ENCODE measurements at places on chromosomes 11 and 22. TPM values are rescaled to one million over a fixed set of nuclear protein-coding genes. Genes with fewer than 3 reads are reported as not detected.

The KIRREL3 gene
- total RNA-seq: not detected

The SYCE3 gene
- total RNA-seq: not detected

The ARL2 gene
- 62.4 TPM for total RNA-seq

GRCh38 chr11:96215826-96216225 lies 127.2 kb downstream of the MAML2 start:
- DNase-seq: no peak

- no peak for DNase-seq
These were observed 29.9 kb upstream of the LRRC32 start for GRCh38 chr11:76700177-76701100.

DNA sequence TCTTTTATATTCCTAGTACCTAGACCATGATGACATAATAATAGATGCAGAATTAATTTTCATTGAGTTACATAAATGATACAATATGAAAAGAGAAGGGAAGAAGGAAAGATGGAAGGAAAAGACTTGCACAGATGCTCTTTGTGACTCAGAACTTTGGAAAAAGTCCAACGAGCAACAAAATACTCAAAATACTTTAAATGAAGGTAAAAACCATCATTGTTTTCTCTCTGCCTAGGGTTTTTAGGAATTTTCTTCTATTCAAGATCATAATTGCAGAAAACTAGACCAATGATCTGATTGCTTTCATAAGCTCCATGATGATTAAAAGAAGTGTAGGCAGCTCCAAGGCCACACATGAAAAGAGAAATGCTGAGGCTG lies 276.9 kb downstream of the KIRREL3 start:
- no peak for DNase-seq

DNA sequence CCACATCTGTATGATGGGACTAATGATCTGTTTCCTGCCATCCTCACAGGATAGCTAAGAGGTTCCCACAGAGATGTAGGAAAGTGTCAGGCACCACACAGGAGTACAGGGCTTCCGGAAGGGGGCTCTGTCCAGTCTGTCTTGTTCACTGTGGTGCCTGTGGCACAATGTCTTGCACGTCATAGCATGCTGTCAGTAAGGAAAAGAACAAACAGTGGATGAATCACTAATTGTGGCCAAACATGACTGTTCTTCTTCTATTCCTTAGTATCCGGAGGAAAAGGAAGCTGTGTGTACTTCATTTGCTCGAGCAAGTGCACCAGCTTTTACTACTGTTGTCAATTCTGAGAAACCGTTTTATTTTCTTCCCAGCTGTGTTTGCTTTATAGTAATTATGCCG lies 73.4 kb upstream of the YWHAH start:
- no peak for DNase-seq

DNA sequence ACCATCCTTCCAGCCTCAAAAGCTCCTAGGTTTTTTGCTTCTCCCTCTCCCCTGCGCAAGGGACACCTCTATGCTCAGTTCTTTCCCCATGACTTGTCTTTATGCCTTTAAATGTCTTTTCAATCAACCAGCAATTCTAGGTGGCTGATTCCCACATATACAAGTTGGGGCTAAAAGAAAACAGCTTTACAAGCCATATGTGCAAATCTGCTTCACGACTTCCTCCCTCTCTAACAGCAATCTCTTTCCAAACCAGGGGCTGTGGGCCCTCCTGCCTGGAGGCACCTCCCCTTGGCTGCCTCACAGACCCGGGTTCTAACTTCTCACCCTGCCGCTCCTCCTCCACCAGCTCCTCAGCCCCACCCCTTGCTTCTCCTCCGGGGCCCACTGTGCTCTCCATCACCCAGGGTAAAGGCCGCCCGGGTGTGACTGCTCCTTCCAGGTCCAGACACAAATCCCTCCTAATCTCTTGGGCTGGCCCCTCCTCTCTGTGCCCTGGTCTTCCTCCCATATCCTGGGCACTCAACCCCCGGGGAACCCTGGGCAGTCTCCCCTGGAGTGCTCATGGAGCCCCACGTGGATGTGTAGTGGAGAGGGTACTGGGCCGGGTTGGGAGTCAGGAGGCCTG lies 14.1 kb downstream of the TMPRSS13 start:
- no peak for DNase-seq

DNA sequence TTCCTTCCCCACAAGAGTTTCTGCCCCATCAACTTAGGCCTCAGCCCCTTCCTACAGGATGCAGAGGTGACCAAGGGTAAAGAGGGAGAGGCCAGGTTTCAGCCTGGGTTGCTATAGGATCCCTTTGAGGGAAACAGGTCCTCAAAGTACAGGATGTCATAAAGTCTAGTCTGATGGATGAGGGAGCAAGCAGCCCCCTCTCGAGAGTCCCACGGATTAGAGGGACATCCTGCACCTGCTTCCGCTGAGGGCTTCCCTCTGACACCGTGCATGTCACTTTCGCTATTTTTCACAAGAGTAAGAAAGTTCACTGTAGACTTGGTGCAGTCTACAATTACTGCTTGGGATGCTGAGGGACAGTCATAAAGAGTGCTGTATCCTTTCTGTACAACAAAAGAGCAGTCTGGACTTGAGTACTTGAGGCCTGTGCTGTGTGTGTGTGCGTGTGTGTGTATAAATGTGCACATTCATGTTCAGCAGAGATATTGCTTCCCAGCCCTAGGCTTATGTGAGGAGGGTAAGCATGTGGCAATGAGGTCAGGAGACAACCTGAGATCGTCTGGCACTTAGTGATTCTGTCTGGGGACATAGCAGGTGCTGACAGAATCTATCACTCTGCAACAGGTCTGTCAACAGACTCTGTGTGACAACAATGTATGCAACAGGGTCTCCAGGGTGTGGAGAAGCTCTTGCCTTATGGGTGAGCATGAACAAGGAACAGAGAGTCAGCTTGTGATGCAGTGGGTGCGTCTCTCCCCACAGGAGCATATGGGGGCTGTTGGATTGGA lies 18.0 kb upstream of the CHST1 start:
- DNase-seq: no peak

GRCh38 chr11:130911306-130911705 lies 5.0 kb downstream of the SNX19 start:
- DNase-seq: no peak

DNA sequence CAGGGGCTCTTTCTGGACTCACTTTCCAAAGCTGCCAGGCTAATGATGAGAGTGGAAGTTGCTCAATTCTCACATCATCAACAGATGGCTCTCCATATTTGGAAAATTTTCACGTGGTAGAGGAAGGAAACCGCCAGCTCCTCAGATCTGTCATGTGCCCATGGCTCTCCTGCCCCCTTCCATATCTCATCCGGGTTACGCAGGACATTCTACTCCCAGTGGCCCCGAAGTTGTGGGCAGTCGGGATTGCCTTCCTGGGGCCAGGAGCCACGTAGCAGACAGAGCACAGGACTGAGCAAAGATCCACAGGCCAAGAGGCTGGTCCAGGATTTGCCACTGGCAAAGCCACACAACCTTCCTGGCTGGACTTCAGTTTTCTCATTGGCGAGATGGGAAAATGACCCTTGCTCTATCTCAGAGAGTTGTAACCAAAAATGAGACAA lies 38.8 kb downstream of the RPUSD4 start:
- no peak for DNase-seq

DNA sequence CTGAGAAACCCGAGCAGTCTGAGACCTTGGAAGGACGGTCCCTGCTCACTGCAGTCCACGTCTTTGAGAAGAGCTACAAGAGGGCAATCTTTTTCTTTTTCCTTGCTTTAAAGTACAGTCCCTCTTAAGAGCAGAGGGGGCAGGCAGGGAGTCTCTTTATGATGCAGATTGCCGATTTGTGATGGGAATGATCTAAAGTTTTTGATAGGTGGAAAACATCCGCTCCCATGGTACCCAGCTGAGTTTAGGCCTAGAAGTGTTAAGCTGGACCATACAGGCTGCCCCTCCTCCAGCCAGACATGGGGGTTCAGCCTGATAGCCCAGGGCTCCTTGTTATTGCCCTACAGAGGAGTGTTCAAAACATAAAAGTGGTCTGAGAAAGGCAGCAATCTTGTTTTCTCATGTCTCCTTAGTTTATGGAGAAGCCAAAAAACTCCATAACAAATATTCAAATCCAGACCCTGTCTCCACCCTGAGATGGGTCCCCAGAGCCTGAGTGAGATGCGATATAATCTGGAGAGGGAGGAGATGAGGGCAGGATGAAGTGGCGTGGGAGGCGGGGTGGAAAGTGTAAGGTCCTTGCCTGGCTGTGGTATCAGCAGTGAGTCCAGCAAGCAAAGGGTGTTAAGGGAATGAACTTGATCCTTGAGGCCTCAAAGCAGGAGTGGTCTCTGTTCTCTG lies 135.1 kb downstream of the FDX1 start:
- DNase-seq: no peak

DNA sequence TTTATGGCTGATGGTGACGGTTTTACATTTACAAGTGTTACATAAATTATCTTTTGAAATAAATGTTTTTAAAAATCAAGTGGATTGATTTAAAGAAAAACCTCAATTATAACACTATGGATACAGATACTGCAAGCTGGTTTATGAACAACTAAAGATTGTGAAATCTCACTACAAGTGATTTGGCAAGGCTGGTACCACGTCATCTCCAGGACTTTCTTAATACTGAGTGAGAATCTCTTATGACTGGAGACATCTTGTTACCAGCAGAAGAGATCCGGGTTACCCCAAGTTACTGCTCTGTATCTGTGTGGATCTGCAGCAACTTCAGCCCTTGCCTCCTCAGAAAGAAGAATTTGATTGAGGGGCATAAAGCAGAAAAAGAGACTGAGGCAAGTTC lies 452.9 kb downstream of the MN1 start:
- no peak for DNase-seq

All from activated CD4-positive, alpha-beta T cell treated with anti-CD3 and anti-CD28 coated beads, Interleukin-2, amount 10 ng/mL, durations not matched to agents 7 days and 5 days (primary cell).